ENCODE measurements at places on chromosomes 11 and 22. TPM values are rescaled to one million over a fixed set of nuclear protein-coding genes. Genes with fewer than 3 reads are reported as not detected.

SLC6A5 gene
- not detected for total RNA-seq

P2RY2 gene
- 4.3 TPM for total RNA-seq

SULT4A1 gene
- total RNA-seq, result not detected

SLC29A2 gene
- 5.3 TPM for total RNA-seq

CASP1 gene
- 8.3 TPM for total RNA-seq

TRIM6 gene
- 10.4 TPM for total RNA-seq

OR51A4 gene
- not detected for total RNA-seq

CARD18 gene
- not detected for total RNA-seq

YPEL1 gene
- 1.0 TPM for total RNA-seq

OR5T3 gene
- not detected for total RNA-seq

C22orf23 gene
- total RNA-seq, result 0.05 TPM

IFT27 gene
- 10.3 TPM for total RNA-seq

OR52H1 gene
- 0.10 TPM for total RNA-seq

ELFN2 gene
- total RNA-seq, result 6.3 TPM

ACRV1 gene
- not detected for total RNA-seq

CRYBB2 gene
- total RNA-seq, result not detected

MYBPC3 gene
- total RNA-seq, result not detected

OVOL1 gene
- 5.2 TPM for total RNA-seq

MGAT3 gene
- not detected for total RNA-seq

CCDC157 gene
- 2.6 TPM for total RNA-seq

METTL15 gene
- total RNA-seq, result 27.4 TPM

COMMD9 gene
- total RNA-seq, result 57.9 TPM

OTOG gene
- not detected for total RNA-seq

ADAMTS8 gene
- not detected for total RNA-seq

SSTR3 gene
- total RNA-seq, result not detected

TIGD3 gene
- total RNA-seq, result not detected

LSP1 gene
- total RNA-seq, result not detected

CHST1 gene
- not detected for total RNA-seq

WNT7B gene
- 16.7 TPM for total RNA-seq

RFPL3 gene
- total RNA-seq, result not detected

SIPA1 gene
- 16.8 TPM for total RNA-seq

TBC1D22A gene
- 20.0 TPM for total RNA-seq

NCAPD3 gene
- 6.9 TPM for total RNA-seq

KRTAP5-9 gene
- total RNA-seq, result not detected

ART1 gene
- total RNA-seq, result not detected

PIK3IP1 gene
- total RNA-seq, result 28.5 TPM

MUC5B gene
- not detected for total RNA-seq

SRPRA gene
- total RNA-seq, result 26.4 TPM

TMEM121B gene
- total RNA-seq, result not detected

ARFGAP3 gene
- 133 TPM for total RNA-seq

FAM181B gene
- not detected for total RNA-seq

DCDC1 gene
- 0.35 TPM for total RNA-seq

KCNC1 gene
- total RNA-seq, result not detected

TRPM5 gene
- total RNA-seq, result not detected

LMO1 gene
- not detected for total RNA-seq

PHRF1 gene
- 40.9 TPM for total RNA-seq

OR51A7 gene
- not detected for total RNA-seq

GAL gene
- total RNA-seq, result not detected

MUC5AC gene
- not detected for total RNA-seq

RFPL1 gene
- not detected for total RNA-seq

CCDC188 gene
- 0.10 TPM for total RNA-seq

JRKL gene
- total RNA-seq, result 16.0 TPM

HEPHL1 gene
- total RNA-seq, result 0.69 TPM

CHRM1 gene
- not detected for total RNA-seq

OR10G4 gene
- not detected for total RNA-seq

SAA4 gene
- total RNA-seq, result 7.5 TPM

IFITM10 gene
- total RNA-seq, result 0.80 TPM

MS4A12 gene
- not detected for total RNA-seq
